ENCODE measurements at places on chromosomes 3 and 15.

GRCh38 chr3:151174351-151174750, 28.7 kb downstream of the GPR171 start:
- DNase-seq, result no peak

- DNase-seq, result no peak
Observed at GRCh38 chr15:90994059-90994416, 297 bp downstream of the PRC1 start.

- no peak for DNase-seq
Observed at GRCh38 chr15:57319226-57319918, 56.9 kb upstream of the CGNL1 start.

- DNase-seq, result no peak
Observed at GRCh38 chr3:37611771-37612170, 249.9 kb upstream of the CTDSPL start.
